Tracheal epithelial cell (primary cell): ENCODE measurements at places on chromosomes 3 and 15. TPM values are rescaled to one million over a fixed set of nuclear protein-coding genes. Genes with fewer than 3 reads are reported as not detected.

Gene SERPINI2
- total RNA-seq: not detected in 2 replicates

Gene TTLL13
- total RNA-seq: not detected in 2 replicates

Gene MYL3
- 0.72 TPM in 1 of 2 replicates, not detected in the other for total RNA-seq

Gene ACOX2
- total RNA-seq: under 0.01 TPM in 1 of 2 replicates, not detected in the other
